GM23338 (cell line): ENCODE measurements at places on chromosomes 6 and 20. TPM values are rescaled to one million over a fixed set of nuclear protein-coding genes. Genes with fewer than 3 reads are reported as not detected.

The FITM2 gene
- polyA plus RNA-seq: 0.73 and 0.87 TPM in 2 replicates

The OR2H1 gene
- not detected in 2 replicates for polyA plus RNA-seq

The IRF4 gene
- 1.9 and 4.1 TPM in 2 replicates for polyA plus RNA-seq

The EPB41L1 gene
- 24.1 and 29.9 TPM in 2 replicates for polyA plus RNA-seq

The EYS gene
- 0.35 and 0.52 TPM in 2 replicates for polyA plus RNA-seq

The TGIF2 gene
- 44.8 and 47.6 TPM in 2 replicates for polyA plus RNA-seq

The ADGRF5 gene
- not detected in 2 replicates for polyA plus RNA-seq

The PKIB gene
- polyA plus RNA-seq: 125 and 128 TPM in 2 replicates

The SDHAF4 gene
- 29.7 and 30.4 TPM in 2 replicates for polyA plus RNA-seq

The COL10A1 gene
- 0.31 and 0.40 TPM in 2 replicates for polyA plus RNA-seq

The BPIFA1 gene
- not detected in 2 replicates for polyA plus RNA-seq

The TAAR9 gene
- not detected in 2 replicates for polyA plus RNA-seq

The TFAP2C gene
- polyA plus RNA-seq: 11.7 and 14.3 TPM in 2 replicates

The SLC17A2 gene
- polyA plus RNA-seq: not detected in 2 replicates

The ACTL10 gene
- polyA plus RNA-seq: 0.66 and 0.71 TPM in 2 replicates

The SLC23A2 gene
- polyA plus RNA-seq: 3.8 and 4.4 TPM in 2 replicates

The BPI gene
- not detected in 2 replicates for polyA plus RNA-seq

The ANGPT4 gene
- 0.05 TPM in 1 of 2 replicates, not detected in the other for polyA plus RNA-seq

The RGS17 gene
- 10.6 and 12.3 TPM in 2 replicates for polyA plus RNA-seq

The MDC1 gene
- 17.2 and 19.7 TPM in 2 replicates for polyA plus RNA-seq

The TP53TG5 gene
- not detected in 2 replicates for polyA plus RNA-seq

The ZNF334 gene
- polyA plus RNA-seq: 7.9 and 12.4 TPM in 2 replicates

The FAM83C gene
- polyA plus RNA-seq: not detected in 2 replicates

The SIRPB2 gene
- polyA plus RNA-seq: 0.29 TPM in 1 of 2 replicates, not detected in the other

The DPPA5 gene
- polyA plus RNA-seq: 12.9 and 17.3 TPM in 2 replicates

The E2F1 gene
- polyA plus RNA-seq: 12.1 and 13.9 TPM in 2 replicates

The PTCRA gene
- 0.30 TPM in 1 of 2 replicates, not detected in the other for polyA plus RNA-seq

The GPR63 gene
- polyA plus RNA-seq: 5.4 and 5.5 TPM in 2 replicates

The MYBL2 gene
- polyA plus RNA-seq: 71.7 and 72.3 TPM in 2 replicates

The TOX2 gene
- 1.3 and 1.4 TPM in 2 replicates for polyA plus RNA-seq

The ARFGAP1 gene
- 40.6 and 41.5 TPM in 2 replicates for polyA plus RNA-seq

The HEBP2 gene
- 118 and 127 TPM in 2 replicates for polyA plus RNA-seq

The ENTPD6 gene
- 19.0 and 19.3 TPM in 2 replicates for polyA plus RNA-seq

The PROKR2 gene
- 1.8 and 1.9 TPM in 2 replicates for polyA plus RNA-seq
